ENCODE measurements at places on chromosomes 16 and 17.

- peak; percentile 25 for DNase-seq
Measured at GRCh38 chr17:59311051-59311468, 20.4 kb upstream of the YPEL2 start.

- no peak for DNase-seq
Measured at GRCh38 chr16:83887564-83887963, 11.4 kb upstream of the MLYCD start.

GRCh38 chr17:31926100-31926729 is 10.6 kb upstream of the SUZ12 start:
- DNase-seq: no peak

GRCh38 chr17:69853541-69854224 is 221.3 kb upstream of the KCNJ16 start:
- DNase-seq: no peak

- no peak for DNase-seq
Measured at GRCh38 chr17:29090750-29091605, 48.0 kb downstream of the PIPOX start.

- no peak for DNase-seq
Measured at GRCh38 chr17:75815399-75815798, 28.8 kb downstream of the UNC13D start.

- no peak for DNase-seq
Measured at GRCh38 chr16:83095941-83096692, 469.3 kb downstream of the CDH13 start.

- no peak for DNase-seq
Measured at GRCh38 chr17:45345554-45346215, 28.9 kb upstream of the MAP3K14 start.

DNA sequence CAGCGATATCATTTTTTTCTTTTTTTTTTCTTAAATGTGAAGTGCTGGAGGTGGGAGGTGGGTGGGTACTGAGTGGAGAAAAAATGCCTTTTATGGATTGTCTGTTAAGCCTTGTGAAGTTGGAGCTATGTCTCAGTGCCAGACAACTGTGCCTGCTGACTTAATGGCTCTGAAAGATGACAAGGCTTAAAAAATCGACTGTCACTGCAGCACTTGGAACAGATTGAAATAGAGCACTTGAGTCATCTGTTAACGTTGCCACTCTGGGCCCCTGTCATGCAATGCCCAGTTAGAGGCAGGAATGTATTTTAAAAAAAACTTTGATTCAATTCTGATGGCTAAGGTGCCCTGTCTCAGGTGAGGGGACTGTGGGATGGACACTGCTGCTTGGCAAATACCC is 108.2 kb upstream of the HS3ST2 start:
- DNase-seq: no peak

GRCh38 chr16:80283466-80284392 is 257.1 kb upstream of the DYNLRB2 start:
- DNase-seq: no peak

- DNase-seq: no peak
Measured at GRCh38 chr16:53588081-53588648, 85.2 kb upstream of the AKTIP start.

GRCh38 chr17:46056800-46057304 is 57.8 kb downstream of the STH start:
- DNase-seq: no peak

GRCh38 chr16:13756411-13757140 is 163.4 kb upstream of the ERCC4 start:
- DNase-seq: no peak

DNA sequence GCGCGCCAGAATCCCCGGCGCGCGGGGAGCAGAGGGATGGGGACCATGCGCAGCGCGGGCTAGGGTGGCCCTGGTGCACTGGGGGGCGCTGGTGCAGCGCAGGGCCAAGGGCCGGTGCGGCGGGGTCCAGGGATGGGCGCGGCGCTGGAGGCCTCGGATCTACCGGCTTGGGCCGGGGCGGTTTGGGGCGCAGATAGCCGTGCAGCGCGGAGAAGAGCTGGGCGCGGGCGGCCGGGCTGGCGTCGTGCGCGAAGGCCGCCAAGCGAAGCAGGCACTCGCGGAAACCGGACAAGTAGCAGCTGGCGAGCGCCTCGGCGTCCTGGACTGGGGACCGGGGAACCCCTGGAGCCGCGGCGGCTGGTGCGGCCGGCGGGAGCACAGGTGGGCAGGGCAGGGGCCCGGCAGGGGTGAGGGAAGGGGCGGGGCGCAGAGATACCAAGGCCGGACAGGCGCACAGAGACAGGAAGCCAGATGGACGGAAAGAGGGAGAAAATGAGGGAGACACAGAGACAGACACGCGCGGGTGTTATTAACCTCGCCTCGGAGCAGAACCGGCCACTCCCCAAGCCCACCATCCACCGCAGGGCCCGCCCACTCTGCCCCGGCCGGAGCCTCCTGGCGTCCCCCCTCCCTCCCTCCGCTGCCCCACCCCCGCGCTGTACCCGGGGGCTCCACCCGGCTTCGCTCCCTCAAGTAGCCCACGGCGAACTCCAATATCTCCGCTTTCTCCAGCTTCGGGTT is 2.1 kb downstream of the HES7 start:
- DNase-seq: peak; percentile 25

DNA sequence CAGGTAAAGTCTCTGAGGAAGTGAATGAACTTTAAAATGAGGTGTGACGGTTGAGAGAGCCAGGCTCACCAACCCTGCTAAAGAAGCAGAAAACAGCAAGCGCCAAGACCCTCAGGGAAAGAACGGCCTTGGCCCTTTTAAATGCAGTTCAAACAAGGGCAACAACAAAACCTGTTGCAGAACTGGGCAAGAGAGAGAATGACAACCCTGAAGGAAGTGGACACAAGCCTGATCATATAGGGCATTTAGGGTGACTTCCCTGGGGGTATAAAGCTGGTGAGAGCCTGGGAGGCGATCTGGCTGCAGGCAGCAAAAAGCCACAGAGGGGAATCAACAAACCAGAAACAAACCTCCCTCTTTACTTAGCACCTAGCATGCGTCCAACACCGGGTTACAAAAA is 1.0 kb downstream of the CPPED1 start:
- no peak for DNase-seq

GRCh38 chr16:84528322-84528721 is 23.9 kb upstream of the MEAK7 start:
- no peak for DNase-seq

DNA sequence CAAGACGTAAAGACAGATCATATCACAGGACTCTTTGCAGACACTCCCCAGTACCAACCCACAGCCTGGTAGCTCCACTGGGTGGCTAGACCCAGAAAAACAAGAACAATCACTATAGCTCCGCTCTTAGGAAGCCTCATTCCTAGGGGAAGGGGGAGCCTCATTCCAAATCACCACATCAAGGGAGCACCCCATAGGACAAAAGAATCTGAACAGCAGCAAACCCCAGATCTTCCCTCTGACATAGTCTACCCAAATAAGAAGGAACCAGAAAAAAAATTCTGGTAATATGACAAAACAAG is 237.8 kb downstream of the CEP112 start:
- no peak for DNase-seq

DNA sequence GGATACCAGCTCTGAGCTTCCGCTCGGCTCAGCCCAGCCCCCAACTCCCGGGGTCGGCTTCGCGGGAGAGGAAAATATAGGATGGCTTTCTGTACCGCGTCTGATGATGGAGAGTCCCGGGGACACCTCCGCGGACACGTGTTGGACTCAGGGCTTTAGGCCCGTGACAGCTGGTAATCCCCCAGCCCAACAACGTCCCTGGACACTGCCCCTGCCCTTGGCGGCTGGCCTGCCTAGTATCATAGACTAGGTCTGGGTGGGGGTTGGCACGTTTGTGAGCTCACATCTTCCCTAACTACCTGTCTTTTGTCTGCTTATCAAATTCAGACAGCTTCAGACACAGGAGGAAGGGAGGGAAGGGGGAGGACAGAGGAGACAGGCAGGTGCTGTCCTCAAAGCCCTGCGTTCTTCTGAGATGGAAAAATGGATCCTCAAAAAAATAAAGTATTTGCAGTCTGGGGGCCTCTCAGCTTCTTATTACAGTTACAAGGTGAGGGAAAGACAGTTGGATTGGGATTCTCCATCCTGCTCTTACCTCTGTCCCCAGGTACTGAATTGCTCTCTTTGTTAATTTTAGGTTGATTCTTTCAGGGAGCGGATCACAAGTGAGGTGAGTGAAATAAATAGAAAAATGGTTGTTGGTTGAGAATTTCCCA is 698 bp downstream of the PSME3 start:
- DNase-seq: no peak

GRCh38 chr16:4350365-4350786 is 745 bp downstream of the PAM16 start:
- no peak for DNase-seq

- DNase-seq: no peak
Measured at GRCh38 chr17:58351182-58351581, 819 bp downstream of the SUPT4H1 start.

Measured in stimulated activated CD4-positive, alpha-beta T cell treated with anti-CD3 and anti-CD28 coated beads, Interleukin-4, amount 100 ng/mL, for 4 hours (primary cell).